ENCODE measurements at places on chromosomes 7 and 10. TPM values are rescaled to one million over a fixed set of nuclear protein-coding genes. Genes with fewer than 3 reads are reported as not detected.

DNA sequence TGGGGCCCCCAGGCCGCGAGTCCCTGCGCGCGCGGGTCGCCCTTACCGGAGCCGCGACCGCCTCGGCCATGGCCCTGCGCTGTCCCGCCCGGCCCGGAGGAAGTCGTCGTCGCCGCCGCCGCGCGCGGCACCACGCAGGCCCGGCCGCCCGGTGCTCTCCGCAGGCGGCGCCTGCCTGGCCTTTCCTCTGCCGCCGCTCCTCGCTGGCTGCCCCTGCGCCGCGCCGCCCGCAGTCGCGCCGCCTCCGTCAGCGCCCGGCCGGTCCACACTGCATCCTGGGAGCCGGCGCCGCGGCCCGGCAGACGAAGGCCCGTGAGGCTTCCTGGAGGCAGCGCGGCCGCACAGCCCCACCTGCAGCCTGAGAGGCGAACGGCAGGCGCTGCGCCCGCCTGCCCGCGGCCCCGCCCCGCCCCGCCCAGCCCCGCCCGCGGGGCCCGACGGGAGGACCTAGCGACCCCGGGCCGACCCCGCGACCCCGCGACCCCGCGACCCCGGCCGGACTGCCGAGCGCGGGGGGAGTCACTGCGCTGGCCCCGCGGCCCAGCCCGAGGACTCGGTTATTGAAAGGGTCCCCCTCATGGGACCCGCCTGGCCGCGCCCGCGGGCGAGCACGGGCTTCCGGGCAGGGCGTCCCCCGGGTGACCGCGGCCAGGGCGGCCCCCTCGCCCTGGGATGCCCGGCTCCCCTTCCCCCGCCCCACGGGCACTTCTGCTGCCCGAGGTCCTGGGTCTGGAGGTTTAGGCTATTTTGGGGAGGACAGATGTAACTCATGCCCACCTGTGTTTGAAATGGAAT is at the start of gene ZNF746:
Gene ZNF746 (minus strand): TSS at position 343 of the 795 bp plus-strand sequence. CDS start 273 bp downstream, at position 70.
- peak; percentile 27 for DNase-seq

The PPP1R9A gene
- 9.3 TPM for total RNA-seq

- no peak for DNase-seq
Measured at GRCh38 chr10:116848032-116848943, 1.0 kb upstream of the ENO4 start.

- DNase-seq = no peak
Measured at GRCh38 chr7:4042402-4043045, 639.6 kb upstream of the FOXK1 start.

DNA sequence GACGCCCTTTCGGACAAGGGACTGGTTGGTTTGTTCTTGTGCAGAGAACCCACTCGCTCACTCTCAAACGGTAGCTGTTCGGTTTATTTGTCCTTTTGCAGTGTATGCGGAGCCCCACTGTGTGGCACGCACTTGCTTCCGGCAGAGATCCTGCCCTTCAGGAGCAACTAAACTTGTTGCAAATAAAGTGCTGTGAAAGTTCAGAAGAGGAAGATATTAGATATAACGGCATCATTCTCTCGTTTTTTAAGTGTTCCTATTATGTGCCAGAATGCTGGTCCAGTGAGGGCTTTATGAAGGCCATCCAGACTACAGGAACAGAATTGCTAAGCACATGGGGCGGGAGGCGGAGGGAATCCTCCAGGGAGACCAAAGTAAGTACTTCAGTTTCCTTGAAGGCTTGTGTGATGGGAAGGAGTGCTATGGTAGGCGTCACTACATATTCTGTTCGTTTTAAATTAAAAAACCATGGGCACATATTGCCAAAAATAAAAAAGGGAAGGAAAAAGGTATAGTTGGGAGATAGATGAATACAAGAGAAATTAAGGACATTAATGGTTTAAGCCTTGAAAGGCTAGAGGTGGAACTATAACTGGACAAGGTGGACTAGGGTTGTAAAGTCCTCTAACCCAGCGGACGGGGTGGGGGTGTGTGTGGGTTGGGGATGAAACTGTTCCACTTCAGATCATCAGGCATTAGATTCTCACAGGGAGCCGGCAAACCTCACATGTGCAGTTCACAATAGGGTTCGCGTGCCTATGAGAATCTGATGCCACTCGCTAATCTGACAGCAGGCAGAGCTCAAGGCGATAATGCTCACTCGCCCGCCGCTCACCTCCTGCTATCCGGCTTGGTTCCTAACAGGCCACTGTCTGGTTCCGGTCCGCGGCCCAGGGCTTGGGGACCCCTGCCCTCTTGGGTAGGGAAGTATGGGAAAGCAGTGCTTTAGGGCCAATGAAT is 704 bp upstream of the ERLIN1 start:
- no peak for DNase-seq

- no peak for DNase-seq
Measured at GRCh38 chr7:17685141-17685540, 255.2 kb downstream of the SNX13 start.

- DNase-seq = no peak
Measured at GRCh38 chr7:73879977-73880681, 19.2 kb downstream of the TMEM270 start.

The SLC26A3 gene
- total RNA-seq = not detected

- no peak for DNase-seq
Measured at GRCh38 chr7:15352421-15353206, 209.2 kb downstream of the AGMO start.

The OR2A7 gene
- total RNA-seq = 0.07 TPM

DNA sequence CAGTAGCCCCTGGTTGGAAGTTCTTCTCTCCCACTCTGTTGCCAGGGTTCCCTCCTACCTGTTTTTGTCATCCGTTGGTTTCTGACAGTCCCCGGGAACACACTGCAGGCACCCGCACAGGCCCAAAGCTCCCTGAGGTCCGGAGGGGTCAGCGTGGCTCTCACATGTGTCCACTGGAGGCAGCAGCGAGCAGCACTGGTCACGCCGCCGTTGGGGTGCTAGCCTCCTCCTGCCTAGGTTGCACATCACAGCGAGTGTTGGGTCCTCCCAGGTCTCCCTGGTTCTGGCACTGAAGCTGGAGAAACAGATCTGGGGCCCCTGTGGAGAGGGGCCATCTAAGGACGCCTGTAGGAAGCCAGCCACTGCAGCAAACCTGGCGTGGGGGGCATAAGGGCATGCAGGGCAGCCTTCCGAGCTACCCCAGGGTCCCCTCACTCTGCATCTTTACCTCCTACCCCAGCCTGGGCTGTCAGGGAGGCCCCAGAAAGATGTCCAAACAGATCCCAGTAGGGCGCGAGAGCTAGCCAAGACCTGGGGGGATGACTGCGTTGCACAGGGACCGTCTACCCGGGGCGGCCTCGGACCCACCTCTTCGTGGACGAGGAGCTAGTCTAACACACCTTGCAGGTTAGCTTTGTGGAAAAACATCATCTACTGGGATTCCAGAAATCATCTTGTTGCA is 28.9 kb downstream of the LRRC27 start:
- no peak for DNase-seq

The TMEM184A gene
- not detected for total RNA-seq

The TFPI2 gene
- 79.2 TPM for total RNA-seq

- no peak for DNase-seq
Measured at GRCh38 chr7:68994841-68995240, 603.4 kb upstream of the AUTS2 start.

GRCh38 chr7:39367943-39368342 is 198.3 kb upstream of the YAE1 start:
- DNase-seq = no peak

The MAGI2 gene
- 2.7 TPM for total RNA-seq

The GLI3 gene
- total RNA-seq = 3.8 TPM

- DNase-seq = no peak
Measured at GRCh38 chr10:131895116-131895515, 5.7 kb upstream of the PPP2R2D start.
